ENCODE measurements at places on chromosomes 6 and 20. TPM values are rescaled to one million over a fixed set of nuclear protein-coding genes. Genes with fewer than 3 reads are reported as not detected.

OPN5 gene
- total RNA-seq: 0.06 TPM

HLA-DPA1 gene
- total RNA-seq: 13.8 TPM

C20orf144 gene
- total RNA-seq: not detected

MRPL2 gene
- total RNA-seq: 51.3 TPM

DLL1 gene
- total RNA-seq: 2.8 TPM
